ENCODE measurements at places on chromosomes 4 and X.

DNA sequence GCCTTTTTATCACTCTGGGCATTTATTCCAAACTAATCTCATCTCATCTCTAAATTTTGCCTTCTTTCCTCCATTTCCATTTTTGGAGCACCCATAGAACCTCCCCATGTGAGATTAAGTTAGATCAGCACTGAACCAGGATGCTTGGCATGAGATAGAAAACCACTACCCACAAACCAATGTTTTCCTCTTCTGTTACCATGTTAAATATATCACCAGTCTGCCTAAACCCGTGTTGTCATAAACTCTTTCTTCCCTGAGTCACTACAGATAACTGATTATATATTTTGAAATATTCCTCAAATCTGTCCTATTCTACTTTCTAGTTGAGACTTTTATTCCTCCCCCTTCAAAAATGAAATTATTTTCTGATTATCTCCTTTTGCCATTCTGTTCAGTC is 37.6 kb downstream of the GABRB1 start:
- no peak for DNase-seq

DNA sequence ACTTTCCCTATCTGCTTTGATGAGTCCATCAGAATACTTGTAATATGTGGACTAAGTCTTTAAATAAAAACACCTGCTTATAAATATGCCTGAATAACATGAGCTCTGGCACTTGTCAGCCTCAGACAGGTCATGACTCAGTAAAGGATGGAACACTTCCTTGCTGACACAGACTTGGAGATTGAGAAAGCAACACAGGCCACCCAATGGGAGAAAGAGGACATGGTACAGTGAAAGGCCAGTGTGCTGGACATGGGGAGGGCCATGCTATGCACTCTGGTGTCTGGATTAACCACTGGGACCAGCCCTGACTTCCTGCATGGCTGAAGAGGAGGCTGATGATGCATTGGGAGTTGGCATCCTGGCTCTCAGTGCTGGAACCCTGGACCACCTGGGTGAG is 149.5 kb downstream of the DHRSX start:
- no peak for DNase-seq

DNA sequence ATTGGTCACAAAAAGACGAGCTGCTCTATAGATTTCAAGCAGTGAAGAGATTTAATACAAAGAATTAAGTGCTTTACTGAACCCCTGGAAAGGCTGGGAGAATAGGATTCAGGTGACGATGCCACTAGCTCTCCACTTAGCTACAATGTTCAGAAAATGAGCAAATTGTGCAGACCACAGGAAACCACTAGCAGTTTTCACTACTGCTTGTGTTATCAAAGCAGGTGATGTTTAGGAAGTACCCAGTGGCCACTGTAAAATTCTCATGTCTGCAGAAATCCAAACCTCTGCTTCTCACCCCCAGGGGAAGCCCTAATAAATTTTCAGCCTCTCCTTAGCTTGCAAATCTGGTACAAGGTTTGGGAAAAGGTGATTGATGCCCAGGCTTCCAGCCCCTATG is 165.1 kb downstream of the IL1RAPL1 start:
- DNase-seq: no peak

DNA sequence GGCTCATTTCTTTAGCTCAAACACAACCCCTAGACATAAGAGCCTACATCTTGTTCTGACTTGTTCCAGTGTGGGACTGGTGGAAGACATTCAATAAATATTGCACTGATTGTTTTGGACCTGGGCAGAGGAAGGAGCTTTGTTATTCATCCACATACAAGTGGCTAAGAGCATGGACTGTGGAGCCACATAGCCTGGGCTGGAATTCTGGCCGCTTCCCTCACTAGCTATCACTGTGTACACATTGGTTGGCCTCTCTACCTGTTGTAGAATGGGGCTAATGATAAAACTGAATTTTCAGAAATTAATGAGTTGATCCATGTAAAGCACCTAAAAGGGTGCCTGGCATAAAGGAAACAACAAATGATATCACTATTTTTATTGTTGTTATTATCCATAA is 80.0 kb downstream of the ZNF674 start:
- DNase-seq: no peak

DNA sequence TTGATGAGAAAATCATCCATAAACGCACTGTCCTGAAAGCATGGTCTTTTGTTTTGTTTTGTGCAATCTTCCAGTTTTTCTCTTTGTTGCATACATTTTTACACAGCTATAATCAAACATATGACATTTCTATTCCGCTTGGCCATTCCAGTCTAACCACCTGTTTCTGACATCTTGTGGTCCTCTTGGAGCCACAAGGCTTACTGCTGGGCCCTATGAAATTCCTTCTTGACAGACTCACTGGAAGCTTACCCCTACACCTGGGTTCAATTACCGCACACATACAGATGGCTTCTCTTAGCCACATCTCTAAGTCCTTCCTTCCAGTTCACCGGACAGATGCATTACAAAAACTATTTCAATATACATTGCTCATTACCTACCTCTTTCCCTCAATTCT is 72.4 kb downstream of the PAPSS1 start:
- no peak for DNase-seq

- DNase-seq: no peak
Observed at GRCh38 chr4:80097400-80098177, 24.6 kb upstream of the ANTXR2 start.

DNA sequence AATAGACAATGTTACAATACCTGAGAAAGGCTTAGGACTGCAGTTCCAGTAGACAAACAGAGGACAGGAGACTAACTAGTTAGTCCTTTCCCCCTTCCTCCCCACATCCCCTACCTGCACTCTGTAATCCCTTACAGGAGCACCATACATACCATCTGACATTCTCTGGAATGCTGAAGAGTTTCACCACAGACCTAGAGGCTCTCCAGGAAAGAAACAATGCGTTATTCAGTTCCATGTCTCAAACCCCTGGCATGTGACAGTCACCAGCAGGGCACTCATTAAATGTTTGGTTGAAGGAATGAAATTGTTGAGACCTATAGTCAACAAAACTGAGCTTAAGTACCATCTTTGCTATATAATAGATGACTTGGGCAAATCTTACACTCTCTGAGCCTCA is 100.2 kb upstream of the USP38 start:
- no peak for DNase-seq

DNA sequence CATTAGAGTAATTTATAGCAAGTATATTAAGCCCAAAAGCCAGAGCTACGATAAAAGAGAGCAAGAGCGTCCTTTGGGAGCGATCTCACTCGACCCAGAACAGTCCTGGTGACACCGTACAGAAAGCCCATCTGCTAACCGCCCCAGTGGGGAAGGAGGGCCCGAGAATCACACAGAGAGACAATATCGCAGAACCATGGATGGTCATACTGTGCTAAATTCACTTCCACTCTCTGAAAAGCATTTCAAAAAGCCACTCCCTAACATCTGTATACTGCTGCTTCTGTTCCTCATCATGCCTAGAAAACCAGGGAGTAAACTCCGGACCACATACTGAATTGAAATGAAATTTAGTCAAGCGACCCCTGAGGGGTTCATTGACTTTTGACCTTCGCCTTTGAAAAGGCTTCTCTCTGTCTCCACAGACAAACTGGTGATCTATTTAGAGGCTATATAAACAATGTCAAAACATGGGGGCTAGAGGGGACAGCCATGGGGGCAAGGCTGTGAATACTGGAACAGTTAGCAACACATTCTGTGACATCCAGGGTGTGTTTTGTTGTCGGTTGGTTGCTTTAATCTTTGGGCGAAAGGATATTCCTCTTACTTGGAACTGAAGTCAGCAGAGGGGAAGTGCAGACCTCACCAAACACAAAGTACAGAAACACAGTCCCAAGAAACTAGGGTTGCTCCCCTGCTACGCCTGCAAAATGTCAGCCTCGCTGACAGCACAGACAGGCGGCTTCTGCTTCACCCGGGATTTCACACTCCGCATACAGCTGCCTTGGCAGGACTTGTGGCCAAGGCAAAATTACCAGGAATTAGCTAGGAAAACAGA is 129.0 kb upstream of the RASGEF1B start:
- DNase-seq: no peak

DNA sequence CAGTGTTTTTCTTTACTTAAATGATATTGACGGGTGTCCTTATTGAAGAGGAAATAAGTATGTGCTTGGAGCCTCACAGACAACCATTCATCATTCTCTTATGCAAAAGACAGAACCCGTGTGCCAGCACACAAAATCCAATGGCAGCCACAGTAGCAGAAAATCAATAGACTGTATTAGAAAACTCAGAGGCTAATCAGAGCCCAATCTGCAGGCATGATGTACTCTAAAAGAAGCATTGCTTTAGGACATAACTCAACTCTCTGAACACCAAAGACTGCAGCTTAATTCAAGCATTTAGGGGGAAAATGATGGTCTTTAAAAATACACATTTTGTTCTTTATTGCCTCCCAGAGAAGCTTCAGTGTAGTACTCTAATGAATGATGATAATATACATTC is 476.9 kb downstream of the PDHA2 start:
- DNase-seq: no peak

DNA sequence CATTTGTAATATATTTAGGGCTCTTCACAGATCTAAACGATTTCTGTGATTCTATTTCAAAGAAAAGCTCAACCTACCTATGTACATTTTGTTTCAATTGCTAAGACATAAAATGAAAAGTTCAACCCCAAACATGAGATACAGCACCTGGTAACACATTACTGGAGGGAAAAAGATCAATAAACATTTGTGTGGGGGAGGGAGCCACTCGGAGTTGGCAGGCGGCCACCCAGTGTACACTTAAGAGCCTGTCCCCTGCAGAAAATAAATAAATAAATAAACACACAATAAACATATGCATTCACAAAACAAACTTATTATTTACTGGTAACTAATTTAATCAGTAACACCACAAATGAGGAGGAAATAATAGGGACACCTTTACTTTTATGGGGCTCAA is 19.3 kb downstream of the PRSS48 start:
- DNase-seq: no peak

DNA sequence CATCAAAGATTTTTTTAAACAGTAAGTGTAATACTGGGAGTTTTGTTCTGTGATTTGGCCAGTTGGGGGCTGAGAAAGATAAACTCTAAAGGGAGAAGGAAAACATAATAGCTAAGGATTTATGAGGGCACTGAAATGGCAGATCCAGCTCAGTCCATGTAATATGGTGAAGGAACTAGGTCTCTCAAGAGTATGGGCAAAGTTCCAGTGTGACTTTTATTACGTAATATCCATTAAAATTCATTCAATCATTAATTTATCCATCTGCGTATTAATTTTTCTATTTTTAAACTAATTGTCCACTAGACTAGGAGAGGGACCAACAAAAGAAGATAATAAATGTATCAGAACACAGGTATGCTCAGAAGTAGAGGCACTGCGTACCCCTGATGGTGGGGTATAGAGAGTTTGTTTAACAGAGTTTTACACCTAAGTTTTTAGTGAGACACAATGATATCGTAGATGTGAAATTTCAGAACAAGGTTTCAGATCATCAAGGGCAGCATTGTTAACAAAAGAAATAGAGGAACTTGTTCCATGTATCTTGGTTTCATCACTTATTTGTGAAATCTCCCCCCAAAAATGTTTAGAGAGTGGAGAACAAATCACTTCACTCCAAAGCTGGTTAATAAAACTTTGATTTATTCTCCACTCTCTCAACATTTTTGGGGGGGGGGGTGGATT is 351.1 kb downstream of the GRXCR1 start:
- DNase-seq: no peak

DNA sequence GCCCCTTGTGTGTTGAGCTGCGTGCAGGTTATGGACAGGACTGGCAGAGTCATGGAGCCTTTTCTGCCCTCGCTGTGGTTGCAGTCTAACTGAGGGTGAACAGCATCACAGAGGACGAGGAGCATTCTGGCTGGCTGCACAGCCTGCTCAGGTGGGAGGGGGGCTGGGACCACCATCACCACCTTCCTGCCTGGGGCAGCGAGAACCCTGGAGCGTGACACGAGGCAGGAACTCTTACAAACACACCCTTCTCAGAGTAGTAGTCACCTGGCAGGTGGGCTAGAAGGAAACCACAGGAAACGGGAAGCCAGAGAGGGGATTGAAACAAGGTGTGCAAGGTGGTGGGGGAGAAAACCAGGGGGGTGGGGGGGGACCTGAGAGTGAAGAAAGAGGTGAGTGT is 25.6 kb downstream of the TKTL1 start:
- no peak for DNase-seq

- no peak for DNase-seq
Observed at GRCh38 chr4:30801876-30802275, 81.7 kb downstream of the PCDH7 start.

Data from stimulated activated naive CD8-positive, alpha-beta T cell treated with anti-CD3 and anti-CD28 coated beads, Interleukin-15, Interleukin-2, amounts not matched to agents 100 U/mL and 50 U/mL, for 24 hours (primary cell).